ENCODE measurements at places on chromosomes 5 and 9. TPM values are rescaled to one million over a fixed set of nuclear protein-coding genes. Genes with fewer than 3 reads are reported as not detected.
A peak's percentile ranks its signal among the peaks of the same experiment; 100 is the strongest.

NEUROG1 gene
- not detected for total RNA-seq

TTC33 gene
- total RNA-seq, result 13.4 TPM

DMRT2 gene
- not detected for total RNA-seq

PLEKHG4B gene
- not detected for total RNA-seq

TNC gene
- not detected for total RNA-seq

DNA sequence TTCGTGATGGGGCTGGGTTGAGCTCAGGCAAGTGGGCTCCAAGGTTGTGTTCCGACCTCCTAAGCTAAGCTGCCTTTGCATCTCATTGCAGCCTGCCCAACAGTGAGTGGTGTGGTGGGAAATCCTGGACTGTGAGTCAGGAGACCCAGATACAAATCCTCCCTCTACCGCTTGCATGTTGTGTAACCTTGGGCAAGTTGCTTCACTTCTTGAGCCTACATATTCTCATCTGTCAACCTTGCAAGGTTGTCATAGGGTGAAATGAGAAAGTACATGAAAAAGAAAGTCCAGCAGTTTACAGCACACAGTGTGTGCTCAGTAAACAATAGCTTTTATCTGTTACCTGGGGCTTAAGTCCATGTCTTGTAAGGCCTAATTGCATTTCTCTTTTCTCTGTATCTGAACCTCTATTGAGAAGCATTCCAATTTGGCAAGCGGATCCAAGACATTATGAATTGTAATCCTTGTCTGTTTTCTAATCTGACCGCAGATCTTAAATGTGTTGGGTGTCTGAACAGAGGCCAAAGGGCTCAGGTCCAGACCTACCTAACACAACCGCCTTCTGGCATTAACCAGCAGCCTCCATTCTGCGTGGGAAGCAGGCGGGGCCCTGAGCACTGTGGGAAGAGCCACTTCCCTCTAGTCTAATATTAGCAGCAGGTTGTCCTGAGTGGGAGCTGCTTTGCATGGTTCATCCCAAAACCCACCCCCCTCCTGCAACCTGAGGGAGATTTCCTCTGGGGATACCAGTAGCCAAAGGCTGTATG, 1.8 kb upstream of the GALNT12 start:
- peaks cover 29% of the 10 kb centered on the region for H3K4me1 ChIP-seq
- H3K27me3 ChIP-seq, result peaks cover 31% of the 10 kb centered on the region
- H3K36me3 ChIP-seq, result no peaks in the 10 kb centered on the region
- no peak for DNase-seq

GRCh38 chr5:173953528-173954090, 35.4 kb upstream of the C5orf47 start:
- peaks cover 32% of the 10 kb centered on the region for H3K36me3 ChIP-seq
- H3K27ac ChIP-seq, result no peak overlapping the region
- H3K27me3 ChIP-seq, result no peaks in the 10 kb centered on the region
- no peak for DNase-seq
- no peaks in the 10 kb centered on the region for H3K4me1 ChIP-seq
- H3K4me3 ChIP-seq, result no peak overlapping the region

- no peak for DNase-seq
- peaks cover 32% of the 10 kb centered on the region for H3K4me1 ChIP-seq
- H3K27me3 ChIP-seq, result peaks cover 6% of the 10 kb centered on the region
- no peaks in the 10 kb centered on the region for H3K36me3 ChIP-seq
- peak overlapping the region; percentile 67 for H3K4me3 ChIP-seq
- no peak overlapping the region for H3K27ac ChIP-seq
Observed at GRCh38 chr5:67002832-67003684, 193.5 kb downstream of the CD180 start.

- no peak overlapping the region for H3K4me3 ChIP-seq
- DNase-seq, result no peak
- peaks cover 22% of the 10 kb centered on the region for H3K36me3 ChIP-seq
- peaks cover 6% of the 10 kb centered on the region for H3K27me3 ChIP-seq
Observed at GRCh38 chr9:5835808-5836207, 2.9 kb upstream of the ERMP1 start.

DNA sequence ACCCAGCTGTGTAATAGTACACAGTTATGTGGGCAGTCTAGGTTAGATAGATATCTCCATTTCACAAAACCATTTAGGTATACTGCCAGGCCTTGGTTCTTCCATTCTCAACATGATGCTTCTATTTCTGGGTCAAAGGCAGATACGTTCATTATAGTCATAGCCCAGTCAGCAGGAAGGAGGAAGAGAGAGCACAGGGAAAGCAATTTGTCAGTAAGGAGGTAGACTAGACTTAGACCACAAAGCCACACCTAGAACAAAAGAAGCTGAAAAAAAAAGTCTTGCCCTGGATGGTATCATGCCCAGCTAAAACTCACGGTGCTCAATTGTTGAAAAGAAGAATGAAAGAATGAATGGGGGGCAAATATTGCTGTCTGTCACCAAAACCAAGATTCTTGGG, 7.6 kb downstream of the INVS start:
- H3K27me3 ChIP-seq, result no peaks in the 10 kb centered on the region
- H3K4me1 ChIP-seq, result no peaks in the 10 kb centered on the region
- no peak overlapping the region for H3K27ac ChIP-seq
- DNase-seq, result no peak
- no peak overlapping the region for H3K4me3 ChIP-seq

DNA sequence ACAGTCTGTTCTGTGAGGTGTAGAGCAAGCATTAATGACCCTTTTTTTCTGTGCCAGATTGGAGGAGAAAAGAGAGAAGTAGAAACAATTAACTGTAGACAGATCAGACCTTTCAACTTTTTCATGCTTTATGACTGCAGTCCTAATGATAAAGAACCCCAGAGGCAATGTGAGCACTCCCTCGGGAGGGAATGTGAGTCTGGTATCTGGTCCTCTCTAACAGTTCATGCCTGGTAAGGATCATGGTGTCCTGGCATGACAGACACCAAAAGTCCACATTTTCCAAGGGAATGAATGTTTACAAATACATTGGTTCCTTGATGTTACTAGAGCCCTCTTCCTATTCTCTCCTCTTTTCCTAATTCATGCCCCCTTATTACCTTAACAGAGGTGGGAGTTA, 70.3 kb downstream of the MTAP start:
- no peaks in the 10 kb centered on the region for H3K4me1 ChIP-seq
- no peak overlapping the region for H3K27ac ChIP-seq
- no peak for DNase-seq

DNA sequence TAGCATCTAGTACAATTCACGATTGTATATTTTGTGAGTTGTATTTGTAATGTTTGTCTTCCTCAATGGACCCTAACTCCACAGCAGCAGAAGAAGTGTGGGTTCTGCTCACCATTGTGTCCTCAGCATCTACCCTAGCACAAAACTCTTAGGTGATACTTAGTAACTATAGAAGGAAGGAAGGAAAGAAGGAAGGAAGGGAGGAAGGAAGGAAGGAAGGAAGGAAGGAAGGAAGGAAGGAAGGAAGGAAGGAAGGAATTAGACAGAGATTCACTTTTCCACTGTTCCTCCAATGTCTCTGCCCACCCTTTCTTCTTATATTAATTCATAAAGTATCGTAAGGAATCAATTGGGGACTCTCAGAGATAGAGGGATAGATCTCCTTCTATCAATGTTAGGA, 288.2 kb downstream of the NFIB start:
- no peak overlapping the region for H3K4me3 ChIP-seq
- DNase-seq, result no peak
- H3K36me3 ChIP-seq, result no peaks in the 10 kb centered on the region
- H3K4me1 ChIP-seq, result no peaks in the 10 kb centered on the region
- H3K27me3 ChIP-seq, result no peaks in the 10 kb centered on the region

GRCh38 chr5:163645421-163646416, 140.3 kb downstream of the MAT2B start:
- no peak overlapping the region for H3K27ac ChIP-seq
- no peaks in the 10 kb centered on the region for H3K27me3 ChIP-seq
- H3K4me3 ChIP-seq, result no peak overlapping the region
- H3K4me1 ChIP-seq, result no peaks in the 10 kb centered on the region
- no peak for DNase-seq

DNA sequence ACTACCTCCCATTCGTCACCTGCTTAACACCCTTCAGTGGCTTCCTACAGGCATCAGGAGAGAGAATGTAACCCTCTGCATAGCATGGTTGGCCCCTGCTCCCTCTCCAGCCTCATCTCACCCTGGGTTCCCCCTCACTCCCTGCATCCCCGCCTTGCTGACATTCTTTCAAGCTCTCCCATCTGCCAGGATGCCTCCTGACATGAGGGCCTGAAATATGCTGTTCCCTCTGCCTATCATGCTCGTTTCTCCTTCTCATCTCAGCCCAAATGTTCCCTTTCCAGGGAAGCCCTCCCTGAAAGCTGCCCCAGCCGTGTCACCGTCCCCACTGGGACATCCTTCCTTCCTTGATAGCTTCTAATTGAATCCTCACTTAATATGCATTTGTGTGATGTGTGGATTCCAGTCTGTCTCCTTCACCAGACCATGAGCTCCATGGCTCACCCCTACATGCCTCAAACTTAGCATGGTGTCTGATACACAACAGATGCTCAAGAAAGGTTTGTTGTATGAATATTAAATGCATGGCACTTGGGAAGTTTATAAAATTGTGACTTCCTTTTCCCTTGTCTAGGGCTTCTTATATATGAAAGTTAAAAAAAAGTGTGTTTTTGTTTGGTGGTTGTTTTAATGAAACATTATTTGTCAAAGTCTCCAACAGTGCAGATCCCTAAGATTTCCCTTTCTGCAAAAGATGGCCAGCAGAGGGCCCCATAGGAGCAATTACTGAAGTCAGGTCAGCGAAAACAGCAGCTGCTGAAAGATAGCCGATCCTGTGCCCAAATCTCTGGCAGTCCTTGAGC, 7.3 kb upstream of the C5orf58 start:
- DNase-seq, result peak; percentile 86
- peaks cover 4% of the 10 kb centered on the region for H3K4me1 ChIP-seq
- H3K27me3 ChIP-seq, result no peaks in the 10 kb centered on the region
- H3K36me3 ChIP-seq, result no peaks in the 10 kb centered on the region
- H3K27ac ChIP-seq, result no peak overlapping the region

- no peak overlapping the region for H3K4me3 ChIP-seq
- no peak for DNase-seq
- H3K27me3 ChIP-seq, result no peaks in the 10 kb centered on the region
Observed at GRCh38 chr9:108664309-108665255, 191.2 kb downstream of the ACTL7B start.

DNA sequence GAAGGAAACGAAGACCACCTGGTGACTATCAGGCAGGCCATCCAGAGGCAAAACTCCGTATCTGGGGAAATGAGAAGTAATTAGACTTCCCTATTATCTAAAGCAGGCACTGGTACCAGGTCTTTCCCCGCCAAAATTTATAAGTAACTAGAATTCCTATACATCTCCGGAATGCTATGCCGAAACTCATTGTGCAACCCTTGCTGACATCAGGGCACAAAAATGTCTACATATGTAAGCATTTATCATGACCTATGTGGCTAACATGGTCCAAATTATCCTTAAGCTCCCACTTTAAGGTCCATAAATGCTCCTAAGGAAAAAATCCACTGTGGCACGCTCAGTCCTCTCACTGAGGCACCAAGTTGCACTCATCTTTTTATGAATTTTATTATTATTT, 17.8 kb downstream of the ACTL7B start:
- DNase-seq, result no peak
- no peaks in the 10 kb centered on the region for H3K27me3 ChIP-seq
- H3K27ac ChIP-seq, result no peak overlapping the region
- H3K36me3 ChIP-seq, result no peaks in the 10 kb centered on the region
- H3K4me1 ChIP-seq, result peaks cover 8% of the 10 kb centered on the region

DNA sequence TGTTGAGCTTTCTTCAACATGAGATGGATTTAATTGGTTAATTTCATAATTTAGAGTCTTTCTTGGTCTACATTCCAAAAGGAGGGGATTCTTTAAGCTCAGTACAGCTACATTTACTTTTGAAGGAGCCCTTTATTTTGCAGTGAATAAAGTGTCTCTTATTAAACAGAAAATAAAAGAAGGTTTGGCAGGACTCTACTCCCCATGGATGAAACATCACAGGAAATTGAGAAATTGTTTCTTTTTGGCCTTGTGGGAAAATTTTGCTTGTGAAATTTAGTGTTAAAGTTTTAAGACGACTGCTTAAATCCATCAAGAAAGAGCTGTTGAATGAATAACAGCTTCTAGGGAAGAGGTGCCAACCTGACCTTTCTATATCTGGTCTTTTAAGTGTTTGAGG, 187.7 kb downstream of the NTRK2 start:
- no peak overlapping the region for H3K4me3 ChIP-seq
- H3K27me3 ChIP-seq, result no peaks in the 10 kb centered on the region
- no peaks in the 10 kb centered on the region for H3K36me3 ChIP-seq
- no peaks in the 10 kb centered on the region for H3K4me1 ChIP-seq

GRCh38 chr9:17402309-17402708, 176.6 kb upstream of the SH3GL2 start:
- H3K4me3 ChIP-seq, result no peak overlapping the region
- H3K27ac ChIP-seq, result no peak overlapping the region
- H3K27me3 ChIP-seq, result no peaks in the 10 kb centered on the region
- no peak for DNase-seq

- H3K36me3 ChIP-seq, result no peaks in the 10 kb centered on the region
- H3K4me3 ChIP-seq, result no peak overlapping the region
- H3K27me3 ChIP-seq, result peaks cover 9% of the 10 kb centered on the region
- no peak for DNase-seq
Observed at GRCh38 chr9:110033869-110034268, 174.1 kb downstream of the C9orf152 start.

DNA sequence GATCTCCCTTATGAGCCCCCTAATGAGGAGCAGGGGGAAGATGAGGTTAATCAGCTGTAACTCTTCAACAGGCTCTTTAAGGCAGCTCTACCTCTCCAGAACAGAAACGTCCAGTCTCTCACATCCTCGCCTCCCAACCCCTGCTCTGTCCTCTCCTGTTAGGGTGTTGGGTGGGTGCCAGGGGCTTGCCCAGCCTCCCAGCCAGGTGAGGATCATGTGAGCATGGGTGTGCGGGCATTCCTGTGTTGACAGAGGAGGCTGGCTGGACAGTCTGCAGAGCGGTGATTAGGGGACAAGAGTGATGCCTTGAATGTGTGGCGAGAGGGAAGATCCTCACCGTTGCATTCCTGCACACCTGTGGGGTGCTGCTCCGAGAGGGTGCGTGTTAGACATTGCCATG, 51.7 kb downstream of the CCDC180 start:
- no peak overlapping the region for H3K27ac ChIP-seq
- no peak for DNase-seq
- peaks cover 15% of the 10 kb centered on the region for H3K4me1 ChIP-seq
- H3K27me3 ChIP-seq, result no peaks in the 10 kb centered on the region

GRCh38 chr5:102289251-102289899, 6.7 kb downstream of the SLCO4C1 start:
- H3K4me3 ChIP-seq, result no peak overlapping the region
- H3K27me3 ChIP-seq, result peaks cover under 1% of the 10 kb centered on the region
- no peaks in the 10 kb centered on the region for H3K4me1 ChIP-seq
- DNase-seq, result no peak
- H3K27ac ChIP-seq, result no peak overlapping the region
